ENCODE measurements at places on chromosomes 4 and X. TPM values are rescaled to one million over a fixed set of nuclear protein-coding genes. Genes with fewer than 3 reads are reported as not detected.

TBX22 gene
- total RNA-seq: not detected

DNA sequence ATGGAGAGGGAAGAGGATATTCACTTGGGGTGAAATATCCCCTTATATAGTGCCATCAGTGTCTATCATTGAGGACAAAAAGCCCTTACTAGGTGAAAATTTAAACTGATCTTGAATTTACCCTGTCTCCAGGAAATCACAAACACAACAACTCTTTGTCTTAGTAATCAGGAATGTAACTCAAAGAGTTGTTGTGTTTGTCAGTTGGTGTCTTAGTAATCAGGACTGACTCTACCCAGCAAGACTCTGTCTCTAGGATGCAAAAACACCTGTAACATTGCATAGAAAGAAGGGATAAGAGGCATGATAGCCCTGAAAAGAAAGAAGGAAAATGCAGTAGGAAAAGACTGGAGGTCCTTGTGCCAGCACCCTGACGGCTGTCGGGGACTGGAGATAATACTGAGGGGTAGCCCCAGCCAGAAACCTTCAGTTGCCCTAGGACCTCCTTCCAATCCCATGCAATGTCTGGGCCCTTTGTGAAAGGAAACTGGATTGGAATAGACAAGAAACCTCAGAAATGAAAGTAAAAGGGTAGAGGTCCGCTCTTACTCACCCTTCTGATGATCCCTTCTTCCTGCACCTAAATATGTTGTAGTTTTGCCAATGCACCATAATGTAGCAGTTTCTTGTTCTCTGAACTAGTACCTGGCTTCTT is 45.3 kb downstream of the HMGB2 start:
- DNase-seq: no peak

ARX gene
- total RNA-seq: not detected

DNA sequence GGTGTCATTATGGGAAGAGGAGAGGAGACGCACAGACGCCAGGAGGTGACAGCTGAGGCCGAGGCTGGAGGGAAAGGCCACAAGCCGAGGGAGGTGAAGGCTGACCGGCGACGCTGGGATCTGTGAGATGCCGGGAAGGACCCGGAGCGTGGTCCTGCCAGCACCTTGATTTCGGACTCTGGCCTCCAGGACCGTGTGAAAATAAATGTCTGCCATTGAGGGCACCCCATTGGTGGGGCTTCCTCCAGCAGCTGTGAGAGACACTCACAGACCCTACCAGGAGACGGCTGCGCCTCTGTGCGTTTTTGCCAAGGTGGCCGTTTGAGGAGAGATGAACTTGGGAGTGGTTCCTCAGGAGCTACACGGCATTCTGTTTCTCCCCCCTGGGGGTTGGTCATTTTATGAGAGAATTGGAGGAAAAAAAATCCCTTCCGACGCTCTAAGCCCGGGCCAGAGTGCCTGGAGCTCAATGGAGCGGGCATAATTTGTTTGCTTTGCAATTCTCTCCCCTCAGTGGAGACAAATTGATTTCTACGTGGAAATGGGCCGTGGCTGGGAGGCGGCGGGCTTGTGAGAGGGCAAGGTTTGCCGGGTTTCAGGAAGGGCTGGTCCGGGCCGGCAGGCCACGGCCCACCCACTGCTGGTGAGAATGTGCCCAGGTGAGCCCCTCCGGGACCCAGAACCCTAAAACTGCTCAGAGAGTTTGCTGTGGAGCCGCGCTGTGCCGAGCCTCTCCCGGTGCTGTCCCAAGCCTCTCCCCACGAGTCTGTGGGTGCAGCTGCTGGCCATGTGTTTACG is 53.9 kb downstream of the CPZ start:
- DNase-seq: no peak

DNA sequence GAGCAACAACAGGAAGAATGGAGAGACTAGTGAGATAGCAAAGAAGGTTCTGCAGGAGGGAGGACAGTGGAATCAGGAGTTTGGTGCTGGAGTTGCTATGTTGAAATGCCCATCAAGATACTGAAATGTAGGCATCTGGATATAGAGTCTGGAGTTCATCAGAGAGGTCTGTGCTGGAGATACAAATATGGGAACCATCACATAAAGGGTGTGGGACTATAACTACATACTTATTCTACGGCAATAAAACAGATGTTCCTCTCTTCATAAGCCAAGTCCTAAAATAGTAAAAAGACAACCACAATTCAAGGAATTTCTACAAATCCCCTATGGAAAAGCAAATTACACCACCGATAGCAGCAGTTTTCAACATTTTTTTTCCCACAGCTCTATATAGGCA is 1.6 kb downstream of the MED14 start:
- DNase-seq: no peak

DNA sequence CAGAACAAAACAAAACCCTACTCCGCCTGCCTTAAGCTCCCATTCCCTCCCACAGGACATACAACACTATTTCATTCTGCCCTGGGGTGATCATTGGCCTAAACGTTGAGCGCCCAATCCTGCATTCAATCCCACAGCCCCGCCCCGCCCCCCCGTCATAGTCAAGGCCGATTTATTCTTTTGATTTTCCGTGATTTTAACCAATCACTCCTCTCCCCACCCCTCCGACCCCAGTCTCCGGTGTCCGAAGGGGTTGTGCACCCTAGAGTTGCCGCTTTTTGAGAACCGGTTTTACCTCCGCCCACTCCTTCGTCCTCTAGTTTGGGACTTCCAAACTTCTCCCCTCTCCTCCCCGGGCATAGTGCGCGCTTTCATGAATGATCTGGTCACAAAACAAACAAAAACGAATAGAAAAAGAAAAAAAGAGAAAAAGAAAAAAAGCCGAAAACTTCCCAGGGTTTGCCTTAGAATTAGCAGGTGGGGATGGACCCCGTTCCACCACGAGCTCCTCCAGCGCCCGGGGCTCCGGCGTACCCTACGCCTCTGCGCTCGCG is 446 bp upstream of the UBE2A start:
- no peak for DNase-seq

NXF2B gene
- total RNA-seq: not detected

DNA sequence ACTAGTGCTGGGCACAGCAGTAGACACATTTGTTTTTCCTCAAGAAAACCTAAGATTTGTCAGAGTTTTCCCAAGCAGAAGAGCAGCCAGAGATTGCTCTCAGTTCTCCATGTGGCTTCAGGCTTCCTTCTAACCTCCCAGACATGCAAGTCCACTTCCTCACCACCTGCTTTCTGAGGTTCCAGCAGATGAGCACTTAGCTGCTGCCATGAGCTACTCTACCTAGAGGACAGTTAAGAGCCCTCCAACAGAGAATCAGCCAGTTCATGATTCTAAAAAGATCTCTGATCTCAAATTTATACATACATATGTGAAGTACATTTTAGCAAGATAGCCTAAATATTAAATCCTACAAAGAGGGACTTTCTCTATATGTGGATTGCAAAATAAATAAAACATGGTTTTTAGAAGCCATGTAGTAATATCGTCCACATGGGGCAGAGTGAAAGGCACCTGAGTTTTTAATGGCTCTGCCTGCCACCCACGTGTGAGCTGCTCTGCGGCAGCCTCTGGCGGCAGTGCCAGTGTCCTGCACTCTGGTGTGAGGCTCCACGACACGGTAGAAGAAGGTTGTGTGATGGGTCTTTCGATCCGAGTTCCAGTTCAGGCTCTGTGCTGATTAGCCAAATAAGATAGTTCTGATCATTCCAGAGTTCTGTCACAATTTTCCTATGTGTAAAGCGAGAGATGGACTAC is 10.3 kb downstream of the CYP4V2 start:
- DNase-seq: no peak
